ENCODE measurements at places on chromosomes 6 and 20.

- DNase-seq, result no peak
Observed at GRCh38 chr6:130779658-130780033, 47.6 kb upstream of the SMLR1 start.

DNA sequence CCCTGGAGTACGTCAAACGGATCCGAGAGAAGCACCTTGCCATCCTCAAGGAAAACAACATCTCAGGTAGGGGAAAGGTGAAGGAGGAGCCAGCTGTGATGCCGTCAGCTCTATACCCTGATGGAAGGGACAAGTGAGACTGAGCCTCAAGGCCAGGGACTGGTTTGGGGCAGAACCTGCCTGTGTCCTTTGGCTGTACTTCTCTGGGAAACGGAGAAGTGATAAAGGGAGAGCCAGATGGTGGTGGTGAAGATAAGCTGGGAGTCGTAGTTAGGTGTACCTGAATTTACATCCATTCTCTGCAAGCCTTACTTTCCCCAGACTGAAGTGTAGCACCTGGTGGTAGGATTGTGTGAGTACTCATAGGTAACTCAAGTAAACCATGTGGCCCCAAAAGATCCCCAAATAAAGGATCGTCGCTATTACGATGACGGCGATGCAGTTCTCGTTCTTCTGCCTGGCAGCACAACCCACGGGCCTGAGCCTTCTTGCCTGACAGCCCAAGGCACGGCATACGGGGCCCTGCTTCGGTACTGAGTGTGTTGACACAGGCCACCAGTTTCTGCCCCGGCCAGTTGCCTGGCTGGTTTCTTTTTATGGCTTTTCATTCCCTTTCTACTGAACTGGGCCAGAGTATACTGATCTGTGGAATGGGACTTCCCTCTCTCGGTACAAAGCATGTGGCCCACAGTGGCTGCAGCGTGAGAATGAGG lies 10.6 kb downstream of the PCIF1 start:
- no peak for DNase-seq

GRCh38 chr20:35263532-35264341 lies 14.2 kb downstream of the MMP24OS start:
- DNase-seq, result no peak

GRCh38 chr20:48530957-48531356 lies 296.8 kb downstream of the PREX1 start:
- no peak for DNase-seq

Measured in SK-MEL-5 (cell line).